AG08396 (cell line): ENCODE measurements at places on chromosomes 2 and 18.

DNA sequence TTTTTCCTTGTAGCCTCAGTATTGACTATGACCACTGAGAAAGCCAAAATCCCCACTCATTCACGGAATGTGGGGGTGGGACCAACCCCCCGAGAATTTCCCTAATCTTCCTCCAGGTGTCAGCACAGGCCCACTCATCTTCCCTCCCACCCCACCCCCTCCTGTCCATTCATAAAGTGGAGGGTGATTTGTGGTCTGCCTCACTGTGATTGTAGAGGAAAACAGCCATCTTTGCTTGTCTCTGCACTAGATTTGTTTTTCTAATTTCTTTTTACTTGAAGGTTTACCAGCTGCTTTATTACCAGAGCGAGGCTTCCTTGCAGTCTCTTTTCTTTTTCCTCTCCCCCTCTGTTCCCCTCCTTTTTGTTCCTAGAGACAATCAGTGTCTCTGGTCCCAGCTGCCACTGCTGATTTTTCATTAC, 171.8 kb downstream of the ICOS start:
- peak; percentile 21 for DNase-seq

GRCh38 chr2:94753466-94753998, 117.7 kb upstream of the TEKT4 start:
- DNase-seq, result no peak

DNA sequence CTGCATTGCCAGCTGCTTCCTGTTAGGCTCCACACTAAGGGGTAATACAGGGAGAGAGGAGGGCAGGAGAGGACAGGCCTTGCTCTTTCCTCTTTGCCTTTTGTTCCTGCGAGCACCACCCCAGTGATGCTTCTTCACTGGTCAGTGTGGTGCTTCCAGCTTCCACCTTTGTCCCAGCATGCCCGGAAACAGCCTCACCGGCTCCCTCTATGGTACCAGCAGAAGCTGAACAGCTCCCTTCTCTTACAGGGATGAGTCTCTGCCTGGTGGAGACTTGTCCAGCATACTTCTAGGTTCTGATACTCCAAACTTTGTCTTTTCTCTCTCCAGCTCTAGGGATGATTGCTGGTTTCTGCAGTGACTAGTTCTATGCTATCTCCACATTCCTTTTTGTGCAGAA, 413.3 kb downstream of the TSN start:
- DNase-seq, result no peak

DNA sequence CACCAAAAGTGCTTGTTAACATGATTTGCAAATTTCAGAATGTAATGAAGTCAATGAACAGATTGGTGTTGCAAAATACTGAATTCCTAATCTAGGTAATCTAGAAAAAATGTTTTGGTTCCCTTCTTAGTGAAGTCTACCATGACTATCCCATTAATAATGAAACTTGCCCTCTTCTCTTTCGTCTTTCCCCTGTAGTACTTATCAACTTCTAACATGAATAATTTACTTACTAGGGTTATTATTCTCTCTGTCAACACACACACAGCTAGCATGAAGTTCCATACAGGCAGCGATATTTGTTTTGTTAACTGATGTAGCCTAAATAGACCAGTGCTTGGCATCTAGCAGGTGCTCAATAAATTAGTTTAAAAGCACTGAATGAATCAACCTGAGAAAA, 160.2 kb downstream of the NCK2 start:
- DNase-seq, result no peak

DNA sequence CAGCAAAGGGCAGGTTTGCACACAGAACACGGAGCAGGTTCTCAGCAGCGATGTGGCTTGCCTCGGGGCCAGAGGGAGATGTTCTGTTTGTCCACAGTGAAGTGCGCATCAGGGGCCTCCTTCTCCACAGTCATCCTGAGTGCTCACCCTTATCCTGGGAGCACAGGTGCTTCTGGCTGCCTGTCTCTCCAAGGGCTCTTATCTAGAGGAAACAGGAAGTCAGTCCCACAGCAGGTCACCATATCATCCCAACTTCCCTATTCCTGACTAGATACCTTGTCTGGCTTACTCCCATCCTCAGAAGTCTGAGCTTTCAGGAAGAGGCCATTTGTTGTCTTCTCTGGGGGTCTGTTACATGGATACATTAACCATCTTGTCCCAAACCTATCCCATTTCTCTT, at the start of gene CD207:
TSS of gene CD207 (minus strand) at position 174 of the 400 bp plus-strand sequence. CDS start at position 134, 40 bp downstream.
- no peak for DNase-seq

DNA sequence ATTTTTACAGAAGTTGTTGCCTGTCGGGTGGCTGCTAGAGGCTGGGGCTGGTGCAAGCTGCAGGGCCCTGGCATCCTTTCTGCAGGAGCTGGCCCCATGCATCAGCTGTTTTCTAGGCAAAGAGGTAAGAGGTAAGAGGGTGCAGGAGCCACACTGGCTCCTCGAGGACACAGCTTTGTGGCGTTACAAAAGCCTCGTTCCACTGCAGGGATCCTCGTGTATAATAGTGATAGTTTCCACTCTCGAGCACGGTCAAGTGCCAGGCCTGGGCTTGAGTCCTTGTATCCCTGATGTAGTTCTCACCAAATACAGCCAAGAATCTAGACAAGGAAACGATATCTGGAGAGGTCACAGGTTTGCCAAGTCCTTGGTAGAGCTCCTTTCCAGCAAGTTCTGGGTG, 33.2 kb upstream of the FHOD3 start:
- DNase-seq, result no peak

DNA sequence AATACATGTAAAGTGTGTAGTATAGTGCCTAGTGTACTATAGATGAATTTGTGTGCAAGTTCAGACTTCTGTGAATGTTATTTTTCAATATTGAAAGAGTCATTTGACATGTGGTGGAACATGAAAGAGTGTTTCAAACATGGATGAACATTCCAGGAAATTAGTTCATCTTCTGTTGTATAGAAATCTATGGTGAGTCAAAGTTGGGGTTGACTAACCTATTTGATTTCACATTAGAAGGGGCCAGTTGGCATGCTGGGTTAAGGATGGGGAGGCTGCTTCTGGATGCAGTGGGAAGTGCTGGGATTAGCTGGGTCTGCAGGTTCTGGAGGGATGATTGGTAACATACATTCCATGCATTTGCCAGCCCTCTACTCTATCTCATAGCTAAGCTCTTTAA, 50.6 kb downstream of the LYPD6B start:
- no peak for DNase-seq

DNA sequence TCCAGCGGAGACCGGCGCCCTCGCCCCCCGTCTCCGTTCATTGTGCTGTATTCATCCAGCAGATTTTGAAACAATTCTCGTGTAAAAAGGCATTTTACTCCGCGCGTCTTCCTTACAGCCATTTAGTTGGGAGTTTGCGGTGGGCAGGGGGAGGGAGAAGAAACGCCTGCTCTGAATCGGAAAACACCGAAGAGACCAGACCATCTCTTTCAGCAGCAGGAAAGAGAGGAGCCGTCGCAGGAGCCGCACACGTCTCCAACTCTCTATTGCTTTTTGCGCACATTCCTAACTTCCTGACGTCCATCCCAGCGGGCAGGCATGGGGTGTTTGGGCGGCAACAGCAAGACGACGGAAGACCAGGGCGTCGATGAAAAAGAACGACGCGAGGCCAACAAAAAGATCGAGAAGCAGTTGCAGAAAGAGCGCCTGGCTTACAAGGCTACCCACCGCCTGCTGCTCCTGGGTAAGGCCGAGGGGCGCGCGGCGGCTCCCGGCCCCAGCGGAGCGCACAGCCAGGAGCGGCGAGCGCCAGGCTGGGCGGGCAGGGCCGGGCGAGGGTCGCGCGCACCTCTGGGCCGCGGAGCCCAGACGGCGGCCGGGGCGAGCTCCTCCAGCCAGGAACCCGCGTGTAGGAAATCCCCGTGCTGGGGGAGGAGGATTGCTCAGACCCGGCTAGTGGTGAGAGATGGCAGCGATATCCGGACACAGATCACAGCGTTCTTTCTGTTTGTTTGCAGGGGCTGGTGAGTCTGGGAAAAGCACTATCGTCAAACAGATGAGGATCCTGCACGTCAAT, 63.2 kb downstream of the GNAL start:
- no peak for DNase-seq

GRCh38 chr2:45763255-45763654, 111.8 kb downstream of the PRKCE start:
- DNase-seq, result no peak

DNA sequence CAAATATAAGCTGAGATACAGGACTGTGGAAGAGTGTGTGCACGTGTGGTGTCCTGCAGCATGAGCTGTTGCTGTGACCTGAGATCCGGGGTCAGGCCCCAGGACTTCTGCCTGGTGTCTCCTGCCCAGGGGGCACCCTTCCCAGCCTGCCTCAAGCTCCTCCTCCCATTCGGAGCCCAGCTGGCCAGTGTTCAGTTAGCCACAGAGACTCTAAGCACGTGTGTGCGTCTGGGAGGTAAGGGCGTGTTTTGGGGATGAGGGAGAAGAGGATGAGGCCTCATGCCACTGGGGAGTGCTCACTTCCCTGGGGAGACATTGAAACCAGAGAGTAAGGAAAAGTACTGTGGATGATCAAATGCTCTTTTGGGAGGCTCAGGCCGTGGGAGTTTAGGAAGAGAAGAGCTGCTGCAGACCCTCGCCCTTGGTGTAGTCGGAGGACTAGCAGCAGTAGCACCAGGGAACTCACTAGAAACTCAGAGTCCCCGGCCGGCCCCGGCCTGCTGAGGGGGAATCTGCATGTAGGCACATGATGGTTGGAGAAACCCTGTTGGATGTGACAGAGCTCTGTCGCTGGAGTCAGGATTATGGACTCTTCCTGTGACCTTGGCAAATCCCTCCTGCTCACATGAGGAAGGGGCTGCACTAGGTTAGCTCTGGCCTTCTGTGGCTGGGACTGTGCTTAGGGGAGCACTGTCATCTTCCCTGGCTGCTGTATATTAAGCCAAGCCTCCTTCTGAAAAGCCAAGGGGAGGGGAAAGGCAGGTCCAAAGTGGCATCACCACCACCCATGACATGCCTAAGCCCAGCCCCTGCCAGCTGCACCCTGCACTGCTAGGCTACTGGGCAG, 231.1 kb downstream of the DYSF start:
- DNase-seq, result no peak

DNA sequence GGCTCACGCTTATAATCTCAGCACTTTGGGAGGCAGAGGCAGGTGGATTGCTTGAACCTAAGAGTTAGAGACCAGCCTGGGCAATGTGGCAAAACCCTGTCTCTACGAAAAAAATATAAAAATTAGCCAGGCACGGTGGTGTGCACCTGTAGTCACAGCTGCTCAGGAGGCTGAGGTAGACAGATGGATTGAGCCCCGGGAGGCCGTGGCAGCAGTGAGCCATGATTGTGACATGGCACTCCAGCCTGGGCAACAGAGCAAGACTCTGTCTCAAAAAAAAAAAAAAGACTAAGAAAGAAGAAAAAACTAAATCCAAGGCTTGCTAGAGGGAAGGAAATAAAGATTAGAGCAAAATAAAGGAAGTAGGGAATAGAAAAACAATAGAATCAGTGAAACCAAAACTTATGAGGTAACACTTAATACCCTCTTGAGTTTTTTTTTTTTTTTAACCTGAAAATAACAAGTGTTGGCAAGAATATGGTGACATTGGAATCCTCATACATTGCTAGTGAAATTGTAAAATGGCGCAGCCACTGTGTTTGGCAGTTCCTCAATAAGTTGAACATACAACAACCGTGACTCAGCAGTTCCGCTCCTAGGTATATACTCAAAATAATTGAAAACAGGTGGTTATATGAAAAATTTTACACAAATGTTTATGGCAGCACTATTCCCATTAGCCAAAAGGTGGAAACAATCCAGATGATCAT, 85.2 kb downstream of the EML4 start:
- DNase-seq, result no peak

DNA sequence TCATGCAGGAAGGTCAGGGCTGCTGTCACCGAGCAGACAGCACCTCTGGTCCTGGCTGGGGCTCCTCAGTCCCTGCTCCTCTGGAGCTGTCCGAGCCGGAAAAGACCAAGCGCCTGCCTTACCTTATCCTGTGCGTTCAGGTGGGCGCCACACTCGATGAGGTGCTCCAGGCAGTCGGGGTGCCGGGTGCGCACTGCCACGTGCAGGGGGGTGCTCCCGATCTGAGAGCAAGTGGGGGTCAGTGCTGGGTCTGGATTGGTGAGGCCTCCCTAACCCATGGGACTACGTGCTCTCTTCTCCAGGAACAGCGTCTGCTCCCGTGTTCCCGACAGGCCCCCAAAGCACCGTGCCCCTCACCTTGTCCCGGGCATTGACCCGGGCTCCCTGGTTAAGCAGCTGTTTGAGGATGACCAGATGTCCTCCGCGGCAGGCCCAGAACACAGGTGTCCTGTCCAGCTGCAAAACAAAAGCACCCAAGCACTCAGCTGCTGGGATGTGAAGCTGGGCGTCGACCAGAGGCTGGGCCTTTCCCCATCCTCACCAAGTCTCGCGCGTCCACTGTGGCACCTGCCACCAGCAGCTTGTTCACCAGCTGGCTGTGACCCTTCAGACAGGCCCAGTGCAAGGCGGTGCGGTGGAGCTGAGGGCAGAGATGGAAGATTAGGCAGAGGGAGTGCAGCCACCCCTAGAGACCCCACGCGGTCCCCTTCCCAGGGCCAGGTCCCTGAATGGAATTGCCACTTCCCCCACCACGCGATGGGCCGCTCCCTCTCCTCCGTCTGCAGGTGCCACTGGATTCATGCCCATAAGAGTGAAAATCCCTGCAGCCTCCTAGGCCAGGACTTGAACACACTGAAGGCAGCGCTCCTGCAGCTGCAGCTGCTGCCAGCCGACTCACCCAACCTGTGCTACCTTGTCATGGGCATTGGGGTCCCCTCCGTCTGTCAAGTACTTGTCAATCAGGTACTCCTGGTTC, 3.7 kb downstream of the ANKRD23 start:
- DNase-seq, result no peak

DNA sequence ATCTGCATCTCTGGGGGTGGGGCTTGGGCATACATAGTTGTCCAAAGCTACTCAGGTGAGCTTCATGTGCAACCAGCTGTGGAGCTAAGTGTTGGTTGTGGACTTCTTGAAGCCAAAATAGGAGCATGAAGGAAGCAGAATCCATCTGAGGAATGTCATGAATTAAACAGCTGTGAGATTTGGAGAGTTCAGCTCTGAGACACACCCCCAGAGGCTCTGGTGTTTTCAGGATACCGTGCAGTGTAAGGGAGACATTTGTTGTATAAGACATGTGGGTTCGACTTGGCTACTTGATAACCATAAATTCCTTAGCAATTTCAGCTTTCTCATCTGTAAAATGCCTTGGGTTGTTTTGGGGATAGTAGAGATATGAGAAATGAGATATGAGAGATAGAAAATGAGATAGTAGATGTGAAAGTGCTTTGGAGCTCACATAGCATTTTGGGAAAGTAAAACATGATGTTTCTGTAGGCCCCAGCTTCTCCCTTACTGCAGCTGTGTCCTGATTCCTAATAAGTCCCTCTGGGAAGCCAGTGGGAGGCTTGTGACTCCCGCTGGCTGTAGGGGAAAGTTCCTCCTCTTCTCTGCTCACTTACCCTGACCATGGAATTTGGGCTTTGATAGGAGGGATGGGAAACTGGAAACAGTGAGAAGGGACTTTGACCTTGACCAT, 50.0 kb downstream of the DPYSL5 start:
- DNase-seq, result no peak
